A549 treated with Mapracorat at 1 μM for 4 hours (cell line): ENCODE measurements at places on chromosomes 3 and 15. TPM values are rescaled to one million over a fixed set of nuclear protein-coding genes. Genes with fewer than 3 reads are reported as not detected.

Gene AGTR1
- 0.32 to 0.72 TPM (median 0.51 TPM) in 5 replicates for total RNA-seq

Gene MON1A
- 5.1 to 9.5 TPM (median 8.1 TPM) in 5 replicates for total RNA-seq

Gene SLC12A8
- total RNA-seq: 0.98 to 1.3 TPM (median 1.2 TPM) in 5 replicates

Gene WDR93
- total RNA-seq: 0.07 to 0.25 TPM (median 0.19 TPM) in 5 replicates

Gene CACNA2D2
- total RNA-seq: 0.50 to 0.79 TPM (median 0.72 TPM) in 5 replicates

Gene STAC
- 1.6 to 3.0 TPM (median 2.2 TPM) in 5 replicates for total RNA-seq

Gene VWA5B2
- 0.21 to 0.60 TPM (median 0.34 TPM) in 5 replicates for total RNA-seq

Gene LMAN1L
- total RNA-seq: not detected in 5 replicates

Gene CHST2
- 0.48 to 1.2 TPM (median 0.91 TPM) in 5 replicates for total RNA-seq

Gene GOLGA6A
- 0.07 to 0.26 TPM (median 0.10 TPM) in 5 replicates for total RNA-seq

Gene HMCES
- 39.3 to 46.9 TPM (median 42.5 TPM) in 5 replicates for total RNA-seq

Gene PIGZ
- total RNA-seq: 1.1 to 1.6 TPM (median 1.5 TPM) in 5 replicates

Gene RAB6B
- total RNA-seq: 1.7 to 2.4 TPM (median 2.3 TPM) in 5 replicates

Gene FETUB
- total RNA-seq: 0.10 to 0.35 TPM (median 0.23 TPM) in 5 replicates

Gene MFN1
- 15.7 to 21.6 TPM (median 19.1 TPM) in 5 replicates for total RNA-seq

Gene UQCC5
- 58.0 to 69.5 TPM (median 61.0 TPM) in 5 replicates for total RNA-seq

Gene TEX55
- total RNA-seq: not detected in 5 replicates

Gene STRIT1
- total RNA-seq: not detected in 5 replicates

Gene WDR5B
- 2.5 to 3.7 TPM (median 3.4 TPM) in 5 replicates for total RNA-seq

Gene MYO5A
- 21.1 to 33.2 TPM (median 25.7 TPM) in 5 replicates for total RNA-seq

Gene GREM1
- 3.6 to 8.5 TPM (median 5.8 TPM) in 5 replicates for total RNA-seq

Gene UCN2
- 7.3 to 10.4 TPM (median 8.9 TPM) in 5 replicates for total RNA-seq

Gene CAPN3
- 0.21 to 0.40 TPM (median 0.27 TPM) in 5 replicates for total RNA-seq

Gene CCR8
- not detected in 5 replicates for total RNA-seq

Gene DPPA2
- total RNA-seq: not detected in 5 replicates

Gene PEX5L
- total RNA-seq: not detected in 5 replicates

Gene RMDN3
- 21.8 to 22.8 TPM (median 22.2 TPM) in 5 replicates for total RNA-seq

Gene OIP5
- total RNA-seq: 12.7 to 14.7 TPM (median 13.9 TPM) in 5 replicates

Gene SCAANT1
- 1.7 TPM in 1 of 5 replicates, not detected in the others for total RNA-seq

Gene TEX9
- 3.8 to 5.2 TPM (median 4.7 TPM) in 5 replicates for total RNA-seq

Gene ITIH1
- total RNA-seq: not detected in 5 replicates

Gene POC1A
- 14.6 to 19.0 TPM (median 17.5 TPM) in 5 replicates for total RNA-seq

Gene CHST14
- total RNA-seq: 14.2 to 19.8 TPM (median 18.8 TPM) in 5 replicates

Gene CHDH
- total RNA-seq: 1.7 to 2.9 TPM (median 2.2 TPM) in 5 replicates

Gene CISH
- total RNA-seq: 0.32 to 0.79 TPM (median 0.57 TPM) in 5 replicates
